ENCODE measurements at places on chromosomes 12 and 14. TPM values are rescaled to one million over a fixed set of nuclear protein-coding genes. Genes with fewer than 3 reads are reported as not detected.

Gene SLC2A14
- total RNA-seq, result not detected

Gene ACOT4
- not detected for total RNA-seq

Gene TAMALIN
- 2.8 TPM for total RNA-seq

Gene PLEKHG7
- not detected for total RNA-seq

Gene C1R
- 5.3 TPM for total RNA-seq

Gene FGF6
- total RNA-seq, result not detected

Gene TOMM20L
- total RNA-seq, result not detected

Gene MANSC4
- not detected for total RNA-seq

Gene SCN8A
- total RNA-seq, result 5.9 TPM

Gene TPI1
- total RNA-seq, result 1,258 TPM

Gene SUSD6
- 2.8 TPM for total RNA-seq

Gene ASCL4
- not detected for total RNA-seq

Gene ADGRD1
- 0.04 TPM for total RNA-seq

Gene ERP27
- not detected for total RNA-seq

Gene C14orf132
- 0.37 TPM for total RNA-seq

Gene CSAD
- 18.5 TPM for total RNA-seq

Gene GLIPR1L1
- total RNA-seq, result not detected

Gene C1QL4
- 2.2 TPM for total RNA-seq

Gene MON2
- 16.1 TPM for total RNA-seq

Gene OR11H12
- total RNA-seq, result not detected

Gene GPRC5D
- not detected for total RNA-seq

Gene HOXC9
- total RNA-seq, result 11.2 TPM

Gene OLR1
- total RNA-seq, result not detected

Gene EID3
- 11.1 TPM for total RNA-seq

Gene DCP1B
- 5.4 TPM for total RNA-seq

Gene ART4
- total RNA-seq, result not detected

Gene SLC22A17
- total RNA-seq, result 0.64 TPM

Gene ABCD2
- total RNA-seq, result 0.03 TPM

Gene CD9
- 93.5 TPM for total RNA-seq

Gene NOC4L
- total RNA-seq, result 23.2 TPM

Gene POMT2
- 24.4 TPM for total RNA-seq

Gene FERMT2
- total RNA-seq, result 20.5 TPM

Gene IAPP
- not detected for total RNA-seq

Gene CLEC7A
- total RNA-seq, result not detected

Gene LARP4
- 35.2 TPM for total RNA-seq

Gene ERBB3
- 156 TPM for total RNA-seq

Gene PPP2R5C
- total RNA-seq, result 56.5 TPM

Gene TAS2R10
- not detected for total RNA-seq

Gene OR4E2
- total RNA-seq, result not detected

Gene HNRNPC
- total RNA-seq, result 859 TPM

Gene PYM1
- total RNA-seq, result 55.8 TPM
